T-helper 2 cell treated with Interferon-gamma antibody and Interleukin-4, amounts not matched to agents 100 ng/mL and 5 ng/mL, for 36 hours (primary cell): ENCODE measurements at places on chromosomes 5 and 9. TPM values are rescaled to one million over a fixed set of nuclear protein-coding genes. Genes with fewer than 3 reads are reported as not detected.

SNCB gene
- total RNA-seq = not detected in 2 replicates

TOR1B gene
- total RNA-seq = 22.5 and 23.4 TPM in 2 replicates

CATSPER3 gene
- 0.70 and 0.95 TPM in 2 replicates for total RNA-seq

FBXO4 gene
- total RNA-seq = 13.0 and 15.8 TPM in 2 replicates

CYLC2 gene
- total RNA-seq = not detected in 2 replicates

OR1J2 gene
- not detected in 2 replicates for total RNA-seq

CCDC192 gene
- total RNA-seq = not detected in 2 replicates

KLF4 gene
- total RNA-seq = 0.18 and 0.27 TPM in 2 replicates

OLFM1 gene
- total RNA-seq = not detected in 2 replicates

CCDC171 gene
- 0.98 and 1.5 TPM in 2 replicates for total RNA-seq

NFX1 gene
- total RNA-seq = 44.0 and 45.4 TPM in 2 replicates

F12 gene
- total RNA-seq = 1.2 and 1.9 TPM in 2 replicates

FOXD4L6 gene
- not detected in 2 replicates for total RNA-seq

ZNF658 gene
- total RNA-seq = 3.1 and 3.8 TPM in 2 replicates

ADGRV1 gene
- 0.02 and 0.59 TPM in 2 replicates for total RNA-seq

NDUFB6 gene
- total RNA-seq = 40.1 and 44.3 TPM in 2 replicates

PCDHGB5 gene
- 0.55 and 0.61 TPM in 2 replicates for total RNA-seq

FSD1L gene
- 5.2 and 6.2 TPM in 2 replicates for total RNA-seq

AHRR gene
- total RNA-seq = 39.4 and 42.2 TPM in 2 replicates

COX7C gene
- total RNA-seq = 457 and 470 TPM in 2 replicates

RLN1 gene
- total RNA-seq = 0.73 and 1.5 TPM in 2 replicates

ISCA1 gene
- 22.1 and 23.9 TPM in 2 replicates for total RNA-seq

FRRS1L gene
- not detected in 2 replicates for total RNA-seq

FGFR4 gene
- 0.91 and 1.5 TPM in 2 replicates for total RNA-seq

SHISAL2B gene
- not detected in 2 replicates for total RNA-seq

ST6GALNAC4 gene
- 23.2 and 23.8 TPM in 2 replicates for total RNA-seq

MCC gene
- total RNA-seq = 3.2 and 3.8 TPM in 2 replicates

TMEM252 gene
- total RNA-seq = not detected in 2 replicates

RIC1 gene
- total RNA-seq = 20.4 and 21.1 TPM in 2 replicates

UBAC1 gene
- 37.9 and 39.8 TPM in 2 replicates for total RNA-seq

SNX24 gene
- total RNA-seq = 2.8 and 3.3 TPM in 2 replicates

FAM153A gene
- 14.2 and 16.0 TPM in 2 replicates for total RNA-seq

SPATA31A3 gene
- not detected in 2 replicates for total RNA-seq

RNF44 gene
- 105 and 107 TPM in 2 replicates for total RNA-seq

RC3H2 gene
- 46.1 and 48.9 TPM in 2 replicates for total RNA-seq

KIAA1958 gene
- total RNA-seq = 8.0 and 8.4 TPM in 2 replicates

RNF183 gene
- total RNA-seq = 0.45 TPM in 1 of 2 replicates, not detected in the other

SLC9A3 gene
- 1.5 and 1.6 TPM in 2 replicates for total RNA-seq

BARHL1 gene
- total RNA-seq = not detected in 2 replicates

GCNT1 gene
- total RNA-seq = 6.6 and 7.4 TPM in 2 replicates

IL31RA gene
- 0.09 and 0.14 TPM in 2 replicates for total RNA-seq

ARRDC3 gene
- 21.0 and 22.0 TPM in 2 replicates for total RNA-seq

PCDHB3 gene
- total RNA-seq = not detected in 2 replicates

SLC34A1 gene
- 0.07 and 0.11 TPM in 2 replicates for total RNA-seq

NEUROG1 gene
- total RNA-seq = not detected in 2 replicates

PCDHGA7 gene
- 0.30 TPM in 2 replicates for total RNA-seq

RETREG1 gene
- total RNA-seq = 39.8 and 41.3 TPM in 2 replicates
